Bronchial epithelial cell (primary cell): ENCODE measurements at places on chromosomes 3 and 15. TPM values are rescaled to one million over a fixed set of nuclear protein-coding genes. Genes with fewer than 3 reads are reported as not detected.

TGM4 gene
- under 0.01 TPM in 2 replicates for total RNA-seq

ZPLD1 gene
- 2.6 and 3.9 TPM in 2 replicates for total RNA-seq

TF gene
- total RNA-seq, result under 0.01 and 0.13 TPM in 2 replicates

RASL12 gene
- total RNA-seq, result not detected in 2 replicates

GDPGP1 gene
- total RNA-seq, result 2.0 and 2.9 TPM in 2 replicates

DUOXA2 gene
- 0.13 TPM in 1 of 2 replicates, not detected in the other for total RNA-seq

- peak; percentile 59 for DNase-seq
These were observed 103.1 kb downstream of the HCN4 start for GRCh38 chr15:73265536-73266153.

DNA sequence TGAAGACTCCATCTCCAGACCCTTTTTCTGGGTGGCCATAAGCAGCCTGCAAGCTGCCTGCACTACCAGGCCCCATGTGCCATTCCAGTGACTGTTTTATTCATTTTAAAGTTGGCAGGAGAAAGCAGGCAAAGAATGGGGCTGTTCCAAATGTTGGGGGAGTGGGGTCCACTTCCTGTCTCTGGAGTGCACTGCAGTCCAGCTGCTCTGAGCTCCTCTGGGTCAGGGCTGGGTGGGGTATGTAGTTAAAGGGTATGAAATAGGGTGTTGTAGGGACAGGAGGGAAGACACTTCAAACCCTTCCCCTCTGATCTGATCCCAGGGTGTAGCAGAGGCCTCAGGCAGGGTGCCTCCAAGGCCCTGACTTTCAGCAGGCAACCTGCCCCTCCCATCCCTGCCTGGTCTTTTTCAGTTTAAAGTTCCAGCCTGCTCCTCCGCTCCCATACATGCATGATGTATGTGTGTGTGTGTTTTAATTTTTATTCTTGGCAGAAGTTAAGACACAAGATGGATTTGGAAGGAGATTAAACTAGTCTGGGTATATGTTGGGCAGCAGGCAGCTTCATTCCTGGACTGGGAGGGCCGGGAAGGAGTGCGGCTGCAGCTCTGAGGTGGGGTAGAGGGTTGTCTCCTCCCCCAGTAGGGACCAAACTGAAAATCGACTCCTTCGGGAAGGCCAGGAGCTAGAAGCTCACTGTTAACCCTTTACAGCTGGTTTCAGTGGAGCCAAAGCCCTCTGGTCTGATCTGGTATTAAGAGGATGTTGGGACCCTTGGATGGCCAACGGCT, 17.3 kb downstream of the BOC start:
- no peak for DNase-seq

DNA sequence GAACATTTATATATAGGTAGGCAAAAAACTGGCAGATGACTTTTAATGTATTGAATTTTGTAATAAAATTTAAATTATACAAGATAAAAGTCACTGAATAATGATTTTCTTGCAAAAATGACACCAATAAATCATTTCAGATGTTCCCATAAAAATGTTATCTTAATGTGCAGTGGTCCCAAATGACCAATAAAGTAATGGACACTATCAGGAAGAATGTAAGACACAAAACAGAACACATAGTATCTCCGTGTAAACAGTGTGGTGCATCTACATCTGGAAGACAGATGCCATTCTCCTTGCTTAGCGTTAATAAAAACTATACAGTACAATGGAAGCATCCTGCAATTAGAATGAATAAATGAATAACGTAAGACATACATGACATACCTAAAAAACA, 41.5 kb downstream of the FGF7 start:
- no peak for DNase-seq

DNA sequence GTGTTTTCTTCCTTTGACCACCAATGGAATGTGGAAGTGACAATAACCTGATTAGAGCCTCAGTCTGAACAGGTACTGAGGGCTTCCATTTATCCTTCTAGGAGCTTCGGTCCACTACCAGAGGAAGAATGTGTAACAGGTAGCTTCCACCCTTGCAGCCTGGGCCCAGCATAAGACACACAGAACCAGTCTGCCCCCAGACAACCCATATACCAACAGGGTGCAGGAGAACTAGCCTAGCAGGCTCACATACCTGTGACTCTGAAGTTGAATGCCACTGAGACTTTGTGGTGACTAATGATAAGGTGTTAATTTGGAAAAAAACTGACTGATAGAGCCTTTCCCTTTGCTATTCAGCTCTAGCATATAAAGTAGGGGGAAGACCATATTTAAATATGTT, 166.2 kb downstream of the NEK10 start:
- no peak for DNase-seq

DNA sequence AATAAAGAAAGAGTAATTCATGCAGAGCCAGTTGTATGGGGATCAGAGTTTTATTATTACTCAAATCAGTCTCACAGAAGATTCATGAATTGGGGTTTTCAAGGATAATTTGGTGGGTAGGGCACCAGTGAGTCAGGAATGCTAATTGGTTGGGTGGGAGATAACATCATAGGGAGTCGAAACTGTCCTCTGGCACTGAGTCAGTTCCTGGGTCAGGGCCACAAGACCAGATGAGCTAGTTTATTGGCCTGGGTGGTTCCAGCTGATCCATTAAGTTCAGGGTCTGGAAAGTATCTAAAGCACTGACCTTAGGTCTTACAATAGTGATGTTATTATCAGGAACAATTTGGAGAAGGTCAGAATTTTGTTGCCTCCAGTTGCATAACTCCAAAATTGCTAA, 998.6 kb upstream of the EPHA6 start:
- DNase-seq, result no peak

DNA sequence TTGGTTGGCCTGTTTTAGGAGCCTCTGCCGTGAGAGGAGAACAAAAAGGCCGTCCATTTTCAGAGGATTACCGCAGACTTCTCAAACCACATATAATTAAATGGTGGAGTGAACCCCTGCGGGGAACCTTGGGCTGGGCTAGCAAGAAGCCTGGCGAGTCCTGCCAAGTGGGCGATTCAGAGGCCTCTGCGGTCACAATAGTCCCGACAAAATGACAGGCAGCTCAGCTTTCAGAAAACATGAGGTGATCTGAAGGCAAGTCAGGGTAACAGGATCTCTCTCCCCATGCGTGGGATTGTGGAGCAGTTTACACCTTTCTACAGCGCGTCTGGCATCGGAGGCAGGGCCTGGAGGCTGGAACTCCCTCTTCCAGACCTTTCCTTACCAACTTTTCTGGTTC, 134.8 kb downstream of the ASB7 start:
- DNase-seq, result no peak

DNA sequence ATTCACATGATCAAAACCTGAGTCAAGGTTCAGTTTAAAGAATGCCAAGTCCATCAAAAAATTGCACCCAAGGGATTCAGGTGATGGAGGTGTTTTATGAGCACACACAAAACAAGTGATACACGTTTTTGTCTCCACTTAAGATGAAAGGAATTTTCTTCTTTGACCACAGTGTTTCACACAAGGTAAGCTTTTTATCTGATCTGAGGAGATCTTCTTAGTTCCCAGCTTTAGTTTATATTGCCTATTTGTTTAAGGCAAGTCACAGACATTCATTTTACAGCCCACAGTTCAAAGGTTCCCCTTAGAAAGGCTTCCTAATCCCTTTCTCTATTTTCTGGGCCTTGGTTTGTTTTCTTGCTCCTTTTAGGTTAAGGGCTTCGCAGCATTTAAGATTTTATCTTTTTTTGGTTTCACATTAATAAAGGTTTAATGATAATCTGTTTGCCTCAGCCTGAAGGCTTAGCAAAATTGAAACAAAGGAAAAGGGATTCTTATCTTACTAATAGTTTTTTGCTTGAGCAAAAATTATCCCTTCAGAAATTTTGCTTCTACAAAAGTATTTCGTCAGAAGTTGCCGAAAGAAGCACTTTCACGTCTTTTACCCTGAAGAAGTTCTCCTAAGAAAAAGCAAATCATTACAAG, 420.5 kb upstream of the NAALADL2 start:
- no peak for DNase-seq

DNA sequence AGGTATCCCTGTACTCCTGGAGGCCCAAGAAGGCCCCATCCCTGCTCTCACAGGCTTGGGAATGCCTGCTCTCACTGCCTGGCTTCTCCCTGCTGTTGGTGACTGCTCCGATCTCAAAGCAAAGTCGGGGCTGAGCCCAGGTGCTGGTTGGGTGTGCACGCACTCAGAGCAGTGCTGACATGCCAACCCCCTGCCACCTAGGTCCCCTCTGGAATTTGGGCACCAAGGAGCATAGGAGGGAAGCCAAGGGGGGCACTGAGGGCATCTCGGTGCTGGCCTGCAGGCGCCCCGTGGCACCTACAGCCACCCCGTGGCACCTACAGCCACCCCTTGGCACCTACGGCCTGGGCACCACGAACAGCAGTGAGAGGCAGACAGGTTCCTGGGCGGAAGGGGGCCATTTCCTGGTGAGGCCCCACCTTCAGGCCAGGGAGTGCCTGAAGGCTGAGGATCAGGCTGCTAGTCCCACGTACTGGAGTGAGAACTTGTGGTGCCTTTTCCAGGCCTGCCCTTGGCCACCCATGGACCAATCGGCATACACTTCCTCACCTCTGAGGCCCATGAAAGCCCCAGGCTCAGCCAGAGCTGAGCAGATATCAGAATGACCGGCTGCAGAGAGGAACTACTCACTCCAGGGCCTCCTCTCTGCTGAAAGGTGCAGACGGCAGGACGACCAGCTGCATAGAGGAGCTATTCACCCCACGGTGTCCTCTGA, 15.6 kb upstream of the HTR3E start:
- no peak for DNase-seq
